Suprapubic skin (tissue), 4 donors: ENCODE measurements at places on chromosomes 6 and 20. TPM values are rescaled to one million over a fixed set of nuclear protein-coding genes. Genes with fewer than 3 reads are reported as not detected.
A peak's percentile ranks its signal among the peaks of the same experiment; 100 is the strongest.

DNA sequence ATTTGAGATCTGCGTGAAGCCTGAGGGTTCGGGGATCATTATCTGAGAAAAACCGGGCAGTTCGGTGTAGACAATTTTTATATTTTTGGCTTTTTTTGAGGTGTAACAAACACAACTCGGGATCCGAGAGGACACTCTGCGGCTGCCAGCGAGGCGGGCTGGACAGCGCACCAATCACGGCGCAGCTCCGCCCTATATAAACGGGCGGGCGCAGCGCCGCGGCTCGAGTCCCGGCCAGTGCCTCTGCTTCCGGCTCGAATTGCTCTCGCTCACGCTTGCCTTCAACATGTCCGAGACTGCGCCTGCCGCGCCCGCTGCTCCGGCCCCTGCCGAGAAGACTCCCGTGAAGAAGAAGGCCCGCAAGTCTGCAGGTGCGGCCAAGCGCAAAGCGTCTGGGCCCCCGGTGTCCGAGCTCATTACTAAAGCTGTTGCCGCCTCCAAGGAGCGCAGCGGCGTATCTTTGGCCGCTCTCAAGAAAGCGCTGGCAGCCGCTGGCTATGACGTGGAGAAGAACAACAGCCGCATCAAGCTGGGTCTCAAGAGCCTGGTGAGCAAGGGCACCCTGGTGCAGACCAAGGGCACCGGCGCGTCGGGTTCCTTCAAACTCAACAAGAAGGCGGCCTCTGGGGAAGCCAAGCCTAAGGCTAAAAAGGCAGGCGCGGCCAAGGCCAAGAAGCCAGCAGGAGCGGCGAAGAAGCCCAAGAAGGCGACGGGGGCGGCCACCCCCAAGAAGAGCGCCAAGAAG is 69.0 kb downstream of the HFE start:
- H3K27ac ChIP-seq = peak overlapping the region; percentile 89
- no peaks in the 10 kb centered on the region for H3K36me3 ChIP-seq
- H3K27me3 ChIP-seq = no peaks in the 10 kb centered on the region

DNA sequence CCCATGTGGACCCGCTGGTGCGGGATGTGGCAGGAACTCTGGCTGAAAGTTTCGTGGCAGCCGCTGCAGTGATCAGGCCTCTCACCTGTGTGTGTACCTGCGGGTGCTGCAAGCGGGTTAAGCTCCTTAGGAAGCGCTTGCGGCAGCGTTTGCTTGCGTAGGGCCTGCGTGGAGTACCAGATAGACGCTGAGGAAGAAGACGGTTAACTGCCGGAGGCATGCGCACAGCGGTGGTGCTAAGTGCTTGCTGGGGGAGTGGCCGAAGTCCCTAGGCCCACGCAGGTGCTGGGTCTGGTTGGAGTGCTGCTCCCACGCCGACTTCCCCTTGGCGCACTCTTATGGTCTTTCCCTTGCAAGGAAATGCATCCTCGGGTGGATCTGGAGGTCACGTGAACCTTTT is 23.0 kb downstream of the ZSCAN31 start:
- DNase-seq = no peak
- no peak overlapping the region for H3K4me3 ChIP-seq
- H3K36me3 ChIP-seq = no peaks in the 10 kb centered on the region
- H3K4me1 ChIP-seq = no peaks in the 10 kb centered on the region
- no peaks in the 10 kb centered on the region for H3K27me3 ChIP-seq
- no peak overlapping the region for H3K27ac ChIP-seq

- no peaks in the 10 kb centered on the region for H3K4me1 ChIP-seq
- no peak overlapping the region for H3K4me3 ChIP-seq
- no peaks in the 10 kb centered on the region for H3K36me3 ChIP-seq
- H3K27ac ChIP-seq = no peak overlapping the region
- peaks cover 39% of the 10 kb centered on the region for H3K27me3 ChIP-seq
- no peak for DNase-seq
Measured at GRCh38 chr20:59627298-59627697, 23.0 kb downstream of the PHACTR3 start.

DNA sequence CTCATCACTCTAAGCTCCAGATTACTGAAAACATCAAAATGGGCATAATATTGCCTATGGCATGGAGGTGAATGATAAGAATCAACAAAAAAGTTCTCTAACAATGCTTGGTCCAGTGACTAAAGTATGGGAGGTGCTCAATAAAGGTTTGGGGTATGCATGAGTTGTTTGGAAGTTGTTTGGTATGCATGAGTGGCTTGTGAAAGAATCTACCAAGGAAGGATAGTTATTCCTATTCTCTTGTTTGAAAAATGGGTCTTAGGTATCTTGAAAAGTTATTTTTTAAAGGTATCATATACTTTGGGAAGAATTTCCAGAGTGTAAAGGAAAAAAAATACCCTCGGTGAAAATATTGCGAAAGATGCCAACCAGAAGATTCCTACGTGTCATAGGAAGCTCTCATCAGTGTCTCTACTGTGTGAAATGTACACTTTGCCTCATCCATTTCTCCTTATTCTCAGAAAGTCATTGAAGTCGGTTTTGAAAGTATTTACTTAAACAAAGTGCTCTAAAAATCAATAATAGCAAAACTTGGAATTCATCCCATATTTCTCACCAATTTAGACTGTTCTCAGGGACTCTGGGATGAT is 449.8 kb downstream of the ADGRB3 start:
- H3K27me3 ChIP-seq = no peaks in the 10 kb centered on the region
- no peaks in the 10 kb centered on the region for H3K4me1 ChIP-seq
- H3K36me3 ChIP-seq = no peaks in the 10 kb centered on the region
- H3K27ac ChIP-seq = no peak overlapping the region

DNA sequence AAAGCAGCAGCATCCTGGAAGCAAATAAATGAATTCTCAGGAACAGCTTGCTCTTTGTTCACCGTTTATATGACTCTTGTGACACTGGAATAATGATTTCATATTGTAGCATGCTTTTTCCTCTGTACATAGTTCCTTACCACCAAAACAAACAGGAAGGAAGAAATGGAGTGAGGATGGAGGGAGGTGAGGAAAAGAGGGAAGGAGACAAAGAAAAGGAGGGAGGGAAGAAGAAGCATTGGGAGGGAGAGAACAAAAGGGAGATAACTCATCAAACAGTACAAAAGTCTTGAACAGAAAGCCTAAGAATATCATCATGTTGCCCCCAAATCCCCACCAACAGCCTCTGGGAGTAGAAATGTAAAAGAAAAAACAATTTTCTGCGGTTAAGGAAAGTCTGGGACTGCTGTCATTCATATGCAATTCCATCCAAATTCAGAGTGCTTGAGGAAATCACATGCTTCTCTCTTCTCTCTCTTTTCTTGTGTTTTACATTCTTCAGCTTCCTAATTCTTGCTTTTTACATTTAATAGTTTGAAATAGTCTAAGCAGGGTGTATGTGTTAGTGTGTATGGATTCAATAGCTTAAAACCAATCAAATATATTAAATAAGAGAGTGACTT is 81.5 kb downstream of the EPHA7 start:
- no peaks in the 10 kb centered on the region for H3K4me1 ChIP-seq
- H3K27ac ChIP-seq = no peak overlapping the region
- no peaks in the 10 kb centered on the region for H3K36me3 ChIP-seq
- H3K4me3 ChIP-seq = no peak overlapping the region
- no peaks in the 10 kb centered on the region for H3K27me3 ChIP-seq

The PRR18 gene
- not detected for total RNA-seq

The OXT gene
- not detected for total RNA-seq

- no peaks in the 10 kb centered on the region for H3K27me3 ChIP-seq
- no peak overlapping the region for H3K4me3 ChIP-seq
- no peak for DNase-seq
- H3K27ac ChIP-seq = no peak overlapping the region
Measured at GRCh38 chr6:51025082-51025777, 206.6 kb downstream of the TFAP2B start.

- H3K27me3 ChIP-seq = no peaks in the 10 kb centered on the region
- no peaks in the 10 kb centered on the region for H3K36me3 ChIP-seq
- no peak for DNase-seq
- H3K4me1 ChIP-seq = peaks cover 49% of the 10 kb centered on the region
- no peak overlapping the region for H3K4me3 ChIP-seq
Measured at GRCh38 chr6:26534681-26535465, 3.3 kb upstream of the HMGN4 start.

- no peaks in the 10 kb centered on the region for H3K4me1 ChIP-seq
- peaks cover 15% of the 10 kb centered on the region for H3K36me3 ChIP-seq
- DNase-seq = no peak
Measured at GRCh38 chr6:143482593-143482992, 28.9 kb downstream of the FUCA2 start.

DNA sequence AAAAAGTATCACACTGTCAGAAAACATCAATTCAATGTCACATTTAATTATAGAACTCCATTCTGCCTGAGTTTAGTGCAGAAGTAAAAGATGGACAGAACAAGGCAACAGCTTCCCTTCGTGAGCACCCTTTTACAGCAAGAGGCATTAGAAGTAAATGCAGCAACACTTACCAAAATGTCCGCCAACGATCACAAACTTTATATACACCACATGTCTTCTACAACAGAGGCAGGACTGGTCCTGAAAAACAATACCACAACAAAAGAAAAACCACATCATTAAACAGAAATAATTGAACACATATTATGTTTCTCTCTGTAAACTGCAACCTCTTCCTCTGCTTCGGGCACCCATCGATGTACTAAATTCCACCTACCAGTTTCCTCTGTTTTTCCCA is 92.9 kb downstream of the FYN start:
- H3K4me1 ChIP-seq = peaks cover 22% of the 10 kb centered on the region
- no peak for DNase-seq
- H3K27ac ChIP-seq = no peak overlapping the region
- no peaks in the 10 kb centered on the region for H3K36me3 ChIP-seq
- no peak overlapping the region for H3K4me3 ChIP-seq
- no peaks in the 10 kb centered on the region for H3K27me3 ChIP-seq

The RAMACL gene
- 1.1 TPM for total RNA-seq

DNA sequence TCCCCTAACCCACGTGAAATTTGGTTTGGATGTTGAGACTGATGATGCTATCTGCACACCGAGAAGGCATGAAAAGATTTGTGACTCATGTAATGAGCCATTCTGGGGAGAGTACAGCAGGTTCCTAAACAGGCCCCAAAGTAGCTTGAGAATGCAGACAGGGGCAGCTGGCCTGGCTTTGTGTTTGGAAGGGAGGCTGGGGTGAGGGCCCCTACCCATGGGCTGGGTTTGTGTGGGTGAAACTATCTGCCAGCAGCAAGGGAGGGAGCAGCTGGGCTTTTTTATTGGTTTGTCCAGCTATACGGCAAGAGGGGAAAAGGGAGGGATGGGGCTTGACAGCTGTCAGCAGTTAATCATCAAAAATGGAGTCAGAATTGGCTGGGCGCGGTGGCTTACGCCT is 87.0 kb upstream of the RNF24 start:
- H3K4me3 ChIP-seq = no peak overlapping the region
- H3K27ac ChIP-seq = no peak overlapping the region
- H3K27me3 ChIP-seq = no peaks in the 10 kb centered on the region
- no peaks in the 10 kb centered on the region for H3K36me3 ChIP-seq
- no peak for DNase-seq

GRCh38 chr20:6921717-6922386 is 154.4 kb downstream of the BMP2 start:
- no peak overlapping the region for H3K27ac ChIP-seq
- peaks cover 27% of the 10 kb centered on the region for H3K4me1 ChIP-seq
- no peak overlapping the region for H3K4me3 ChIP-seq
- no peaks in the 10 kb centered on the region for H3K36me3 ChIP-seq
- H3K27me3 ChIP-seq = no peaks in the 10 kb centered on the region

DNA sequence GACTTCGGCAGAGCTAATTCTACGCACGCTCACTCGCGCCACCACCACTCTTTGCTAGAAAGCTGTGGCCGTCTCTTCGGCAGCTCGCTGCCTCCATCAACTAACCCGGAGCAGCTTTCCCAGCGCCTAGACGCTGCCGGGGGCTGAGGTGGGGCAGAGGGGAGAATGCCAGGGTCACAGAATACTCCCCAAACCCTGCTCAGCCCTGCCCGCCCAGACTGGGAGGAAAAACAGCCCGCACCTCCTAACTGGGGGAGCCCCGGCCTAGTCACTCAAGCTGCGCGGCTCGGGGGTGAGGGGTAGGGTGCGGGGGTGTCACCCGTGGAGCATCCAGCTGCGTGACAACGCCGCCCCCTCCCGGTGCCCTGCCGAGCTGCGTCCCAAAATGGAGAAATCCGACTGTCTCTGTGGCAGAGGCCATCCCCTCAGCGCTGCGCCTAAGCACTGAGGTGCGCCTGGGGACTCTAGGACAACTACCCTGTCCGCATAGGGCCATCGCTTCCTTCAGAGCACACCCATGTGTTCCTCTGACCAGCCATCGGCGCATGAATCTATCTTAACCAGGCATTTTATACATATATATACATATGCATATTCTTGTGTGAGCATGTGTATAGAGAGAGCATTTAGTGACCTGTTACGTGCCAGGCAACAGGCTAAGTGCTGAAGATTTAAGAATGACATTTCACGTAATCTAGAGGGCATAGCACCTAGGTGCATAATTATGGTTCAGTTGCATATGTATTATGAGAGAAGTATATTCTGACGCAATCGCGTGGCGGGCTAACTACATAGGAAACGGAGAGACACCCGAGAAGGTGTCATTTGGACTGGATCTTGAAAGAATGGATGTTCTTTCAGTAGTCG is 1.5 kb upstream of the TENT5A start:
- H3K36me3 ChIP-seq = no peaks in the 10 kb centered on the region
- peak overlapping the region; percentile 68 for H3K4me3 ChIP-seq
- H3K4me1 ChIP-seq = peaks cover 12% of the 10 kb centered on the region
- H3K27ac ChIP-seq = peak overlapping the region; percentile 93

The OPRL1 gene
- 0.55 TPM for total RNA-seq

The IL17A gene
- not detected for total RNA-seq

DNA sequence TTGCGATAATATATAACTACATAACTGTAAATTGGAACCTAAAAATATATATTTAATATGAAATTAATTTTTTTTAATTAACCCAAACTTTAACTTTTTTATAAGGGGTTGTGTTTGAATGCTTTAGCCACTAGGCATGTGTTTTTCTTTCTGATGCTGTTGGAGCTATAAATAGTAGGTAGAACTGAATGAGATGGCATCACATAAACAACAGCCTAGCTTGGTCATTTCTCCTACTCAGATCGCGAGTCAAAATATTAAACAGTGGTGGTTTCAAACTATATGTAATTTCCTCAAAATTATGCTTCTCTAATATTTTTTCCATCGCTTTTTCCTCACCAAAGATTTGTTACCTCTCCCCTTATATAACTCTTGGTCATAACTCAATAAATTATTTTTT is 243.2 kb downstream of the ARID1B start:
- peak overlapping the region; percentile 99 for H3K27ac ChIP-seq
- peak overlapping the region; percentile 78 for H3K4me3 ChIP-seq
- no peaks in the 10 kb centered on the region for H3K27me3 ChIP-seq
- H3K36me3 ChIP-seq = no peaks in the 10 kb centered on the region
- no peak for DNase-seq

- no peak overlapping the region for H3K4me3 ChIP-seq
- H3K27ac ChIP-seq = no peak overlapping the region
- no peaks in the 10 kb centered on the region for H3K36me3 ChIP-seq
- no peaks in the 10 kb centered on the region for H3K27me3 ChIP-seq
- no peak for DNase-seq
- H3K4me1 ChIP-seq = no peaks in the 10 kb centered on the region
Measured at GRCh38 chr6:107504270-107505026, 14.5 kb downstream of the SOBP start.

The ECT2L gene
- not detected for total RNA-seq

The GMEB2 gene
- 15.5 TPM for total RNA-seq
